Esophagus muscularis mucosa (tissue), 4 donors: ENCODE measurements at places on chromosomes 16 and 17. TPM values are rescaled to one million over a fixed set of nuclear protein-coding genes. Genes with fewer than 3 reads are reported as not detected.

- H3K4me3 ChIP-seq: no peak overlapping the region
- H3K36me3 ChIP-seq: no peaks in the 10 kb centered on the region
- no peak for DNase-seq
- H3K27ac ChIP-seq: no peak overlapping the region
- peaks cover 5% of the 10 kb centered on the region for H3K4me1 ChIP-seq
Measured at GRCh38 chr16:87276091-87276701, 41.0 kb downstream of the C16orf95 start.

- peak overlapping the region; percentile 62 for H3K4me3 ChIP-seq
- H3K4me1 ChIP-seq: peaks cover 55% of the 10 kb centered on the region
- no peaks in the 10 kb centered on the region for H3K27me3 ChIP-seq
- no peaks in the 10 kb centered on the region for H3K36me3 ChIP-seq
- peak overlapping the region; percentile 82 for H3K27ac ChIP-seq
Measured at GRCh38 chr17:15649861-15650421, 30.4 kb upstream of the FBXW10B start.

GRCh38 chr16:88922114-88922825, 54.7 kb downstream of the CBFA2T3 start:
- H3K27ac ChIP-seq: peak overlapping the region; percentile 53
- peaks cover 78% of the 10 kb centered on the region for H3K27me3 ChIP-seq
- DNase-seq: peak; percentile 93
- H3K4me1 ChIP-seq: peaks cover 58% of the 10 kb centered on the region
- H3K36me3 ChIP-seq: no peaks in the 10 kb centered on the region

DNA sequence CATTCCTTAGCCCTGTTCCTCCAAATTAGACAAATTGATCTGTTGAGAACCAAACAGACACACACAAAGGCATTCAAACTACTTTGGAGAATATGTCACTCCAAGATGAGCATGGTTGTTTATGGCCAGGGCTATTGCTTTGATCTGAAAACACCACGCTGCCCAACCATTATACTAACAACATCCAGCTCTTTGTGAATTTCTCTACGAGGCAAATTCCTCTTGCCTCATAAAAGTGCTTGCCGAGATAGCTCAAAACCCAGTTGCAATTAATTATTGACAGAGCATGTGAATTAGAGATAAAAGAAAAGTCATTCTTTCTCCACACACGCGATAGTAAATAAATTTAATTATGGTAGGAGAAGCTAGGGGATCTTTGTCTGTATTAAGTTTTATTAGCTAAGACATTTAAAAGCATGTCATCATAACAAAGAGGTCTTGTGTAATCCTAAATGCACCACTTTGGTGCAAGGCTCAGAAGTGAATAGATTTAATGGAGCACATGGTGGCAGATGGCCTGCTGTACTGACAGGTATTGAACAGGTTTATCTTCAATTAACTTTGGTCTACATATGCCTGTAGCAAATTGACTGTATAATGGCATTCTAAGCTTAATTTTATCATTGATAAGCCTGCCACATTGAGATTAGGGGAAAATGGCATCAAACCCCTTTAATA, 441.8 kb downstream of the HS3ST4 start:
- H3K36me3 ChIP-seq: no peaks in the 10 kb centered on the region
- H3K27me3 ChIP-seq: no peaks in the 10 kb centered on the region
- H3K4me1 ChIP-seq: no peaks in the 10 kb centered on the region
- H3K27ac ChIP-seq: no peak overlapping the region
- H3K4me3 ChIP-seq: no peak overlapping the region

DNA sequence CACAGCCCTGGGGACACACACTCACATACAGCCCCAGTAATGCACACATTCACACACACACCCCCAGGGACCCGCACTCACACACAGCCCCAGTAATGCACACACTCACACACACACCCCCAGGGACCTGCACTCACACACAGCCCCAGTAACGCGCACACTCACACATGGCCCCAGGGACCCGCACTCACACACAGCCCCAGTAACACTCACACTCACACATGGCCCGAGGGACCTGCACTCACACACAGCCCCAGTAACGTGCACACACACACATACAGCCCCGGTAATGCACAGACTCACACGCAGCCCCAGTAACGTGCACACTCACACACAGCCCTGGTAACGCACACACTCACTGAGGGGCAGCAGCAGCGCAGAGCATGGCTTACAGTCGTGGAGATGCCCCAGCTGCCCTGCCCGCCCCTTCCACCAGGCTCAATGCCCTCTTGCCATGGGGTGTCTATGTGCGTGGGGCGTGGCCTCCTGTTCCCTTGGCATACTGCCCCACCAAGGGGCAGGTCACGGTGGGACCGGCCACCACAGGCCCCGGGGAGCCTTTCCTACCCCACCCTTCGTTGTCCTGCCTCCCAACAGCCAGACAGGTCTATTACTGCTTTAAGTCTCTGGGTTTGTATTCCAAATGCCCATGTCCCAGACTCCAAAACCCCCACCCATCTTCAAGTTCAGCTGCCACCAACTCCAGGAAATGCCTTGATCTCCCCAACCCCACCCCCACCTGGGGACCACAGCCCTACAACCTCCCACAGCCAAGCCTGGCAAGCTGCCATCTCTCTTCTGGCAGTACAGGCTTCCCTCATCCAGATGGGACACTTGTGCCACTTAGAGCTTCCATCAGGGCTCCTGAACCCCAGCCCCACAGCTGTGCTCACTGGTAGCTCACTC, 2.7 kb downstream of the CCDC102A start:
- DNase-seq: no peak
- peak overlapping the region; percentile 95 for H3K27ac ChIP-seq
- H3K27me3 ChIP-seq: no peaks in the 10 kb centered on the region
- H3K36me3 ChIP-seq: no peaks in the 10 kb centered on the region
- H3K4me1 ChIP-seq: peaks cover 75% of the 10 kb centered on the region
- H3K4me3 ChIP-seq: peak overlapping the region; percentile 33

GRCh38 chr17:42518755-42519545, 17.1 kb upstream of the NAGLU start:
- H3K27me3 ChIP-seq: no peaks in the 10 kb centered on the region
- H3K36me3 ChIP-seq: peaks cover 15% of the 10 kb centered on the region
- DNase-seq: no peak
- H3K27ac ChIP-seq: peak overlapping the region; percentile 98

DNA sequence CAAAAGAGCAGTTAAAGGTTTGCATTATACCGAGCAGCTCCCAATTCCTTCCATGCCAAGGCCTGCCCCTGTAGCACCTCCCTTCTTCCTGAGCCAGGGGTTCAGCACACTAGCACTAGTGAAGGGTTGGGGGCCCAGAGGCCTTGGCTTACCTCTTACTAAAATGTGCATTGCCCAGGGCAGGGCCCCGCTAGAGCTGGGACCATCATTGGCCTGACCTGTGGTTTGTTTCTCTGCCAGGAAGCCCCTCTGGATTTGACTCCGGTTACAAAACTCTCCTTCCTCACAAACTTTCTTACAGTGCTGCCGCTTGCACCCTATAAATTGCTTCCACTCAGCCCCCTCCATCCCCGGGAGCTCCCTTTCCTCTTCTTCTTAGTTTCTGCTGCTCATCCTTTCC, 33.8 kb downstream of the MPRIP start:
- no peak overlapping the region for H3K4me3 ChIP-seq
- H3K27me3 ChIP-seq: no peaks in the 10 kb centered on the region
- DNase-seq: no peak

DNA sequence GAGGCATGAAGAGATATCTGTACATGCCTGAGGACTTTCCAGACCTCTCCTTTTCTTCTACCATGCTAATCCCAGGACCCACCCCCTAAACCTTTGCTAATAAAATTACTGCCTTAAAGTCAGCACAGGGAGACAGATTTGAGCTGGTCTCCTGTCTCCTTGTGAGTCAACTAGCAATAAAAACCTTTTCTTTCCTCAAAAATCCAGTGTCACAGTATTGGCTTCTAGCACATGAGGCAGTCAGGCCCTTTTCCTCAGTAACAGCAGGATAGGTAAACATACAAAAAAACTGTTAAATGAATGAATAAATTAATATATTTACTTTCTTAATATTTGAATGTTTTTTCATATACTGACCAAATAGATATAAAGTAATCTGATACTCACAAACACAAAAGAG, 41.3 kb downstream of the ABCA10 start:
- no peaks in the 10 kb centered on the region for H3K4me1 ChIP-seq
- no peak overlapping the region for H3K27ac ChIP-seq
- no peak for DNase-seq
- H3K36me3 ChIP-seq: peaks cover 15% of the 10 kb centered on the region
- no peak overlapping the region for H3K4me3 ChIP-seq
- H3K27me3 ChIP-seq: no peaks in the 10 kb centered on the region

DNA sequence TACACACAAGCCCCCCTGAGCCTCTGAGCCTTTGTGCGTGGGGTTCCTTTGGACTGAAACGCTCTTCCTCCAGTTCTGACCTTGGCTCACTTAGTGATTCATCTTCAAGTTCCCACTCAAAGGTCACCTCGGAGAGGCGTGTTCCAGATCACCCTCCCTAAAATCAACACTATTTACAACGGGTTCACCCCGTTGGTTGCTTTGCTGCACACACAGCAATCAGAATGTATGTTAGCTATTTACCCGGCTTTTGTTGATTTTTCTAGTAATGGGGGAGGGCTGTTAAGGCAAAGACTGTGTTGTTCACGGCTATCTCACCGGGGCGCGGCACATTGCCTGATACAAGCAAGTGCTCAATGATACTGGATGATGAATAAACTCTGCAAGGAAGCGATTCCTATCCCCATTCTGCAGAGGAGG, 977 bp downstream of the NAGPA start:
- H3K27ac ChIP-seq: no peak overlapping the region
- no peaks in the 10 kb centered on the region for H3K27me3 ChIP-seq
- peaks cover 26% of the 10 kb centered on the region for H3K4me1 ChIP-seq
- peaks cover 7% of the 10 kb centered on the region for H3K36me3 ChIP-seq

- DNase-seq: no peak
- H3K27me3 ChIP-seq: no peaks in the 10 kb centered on the region
- peaks cover 10% of the 10 kb centered on the region for H3K36me3 ChIP-seq
- H3K4me1 ChIP-seq: peaks cover 26% of the 10 kb centered on the region
Measured at GRCh38 chr16:88662222-88662842, 559 bp downstream of the MVD start.

- peak overlapping the region; percentile 23 for H3K27ac ChIP-seq
- H3K27me3 ChIP-seq: no peaks in the 10 kb centered on the region
- DNase-seq: no peak
- peaks cover 47% of the 10 kb centered on the region for H3K4me1 ChIP-seq
- H3K36me3 ChIP-seq: no peaks in the 10 kb centered on the region
- no peak overlapping the region for H3K4me3 ChIP-seq
Measured at GRCh38 chr17:82884341-82884969, 44.6 kb upstream of the ZNF750 start.

GRCh38 chr17:50196036-50196435, 5.4 kb downstream of the COL1A1 start:
- peaks cover 3% of the 10 kb centered on the region for H3K27me3 ChIP-seq
- H3K27ac ChIP-seq: peak overlapping the region; percentile 55
- DNase-seq: no peak

GRCh38 chr17:30600830-30601494, 123.8 kb downstream of the GOSR1 start:
- peak overlapping the region; percentile 95 for H3K27ac ChIP-seq
- DNase-seq: no peak
- H3K4me3 ChIP-seq: peak overlapping the region; percentile 81
- H3K36me3 ChIP-seq: no peaks in the 10 kb centered on the region
- no peaks in the 10 kb centered on the region for H3K27me3 ChIP-seq
- peaks cover 27% of the 10 kb centered on the region for H3K4me1 ChIP-seq

DNA sequence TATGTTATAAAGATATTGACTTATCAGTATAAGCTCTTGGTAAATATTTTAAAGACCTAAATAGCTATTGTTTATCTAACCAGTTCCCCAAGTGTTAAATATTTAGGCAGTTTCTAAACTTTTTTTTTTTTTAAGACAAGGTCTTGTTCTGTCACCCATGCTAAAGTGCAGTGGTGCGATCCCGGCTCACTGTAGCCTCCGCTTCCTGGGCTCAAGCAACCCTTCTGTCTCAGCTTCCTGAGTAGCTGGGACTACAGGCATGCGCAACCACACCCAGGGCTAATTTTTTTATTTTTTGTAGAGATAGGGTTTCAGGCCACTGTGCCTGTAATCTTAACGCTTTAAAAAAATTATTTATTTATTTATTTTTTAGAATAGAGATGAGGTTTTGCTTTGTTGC, 43.5 kb downstream of the SNX29 start:
- no peaks in the 10 kb centered on the region for H3K36me3 ChIP-seq
- no peak overlapping the region for H3K4me3 ChIP-seq
- H3K27ac ChIP-seq: no peak overlapping the region

DNA sequence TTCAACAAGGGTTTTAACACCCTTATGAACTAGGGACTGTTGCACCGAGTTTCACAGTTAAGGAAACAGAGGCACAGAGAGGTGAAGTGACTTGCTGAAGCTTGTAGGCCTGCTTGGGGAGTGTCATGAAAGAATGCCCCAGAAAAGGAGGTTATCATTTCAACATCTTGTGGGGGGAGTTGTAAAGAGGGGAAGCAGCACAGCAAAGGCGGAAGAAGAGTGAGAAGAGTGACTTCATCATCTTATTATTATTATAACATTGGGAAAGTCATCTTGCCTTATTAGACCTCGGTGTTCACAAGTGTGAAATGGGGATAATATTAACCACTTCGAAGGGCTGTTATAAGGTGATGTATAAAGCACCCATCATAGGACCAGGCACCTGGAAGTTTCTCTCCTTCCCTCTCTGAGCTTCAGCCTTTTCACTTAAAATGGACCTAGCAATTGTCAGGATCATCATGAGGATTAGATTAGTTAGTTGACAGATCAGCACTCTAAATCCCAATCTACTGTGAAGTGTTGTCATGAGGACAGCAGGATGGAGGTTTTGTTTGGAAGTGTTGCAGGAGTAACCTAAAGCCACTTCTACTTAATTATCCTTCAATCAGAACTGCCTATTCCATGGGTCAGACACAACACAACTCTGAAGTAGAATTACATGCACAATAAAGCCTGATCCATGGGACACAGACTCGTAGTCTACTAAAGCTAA, 2.3 kb downstream of the CCL4 start:
- H3K27ac ChIP-seq: no peak overlapping the region
- H3K4me3 ChIP-seq: no peak overlapping the region
- no peak for DNase-seq
- H3K27me3 ChIP-seq: peaks cover 4% of the 10 kb centered on the region
- H3K4me1 ChIP-seq: no peaks in the 10 kb centered on the region

GRCh38 chr16:21618281-21618680, 18.9 kb downstream of the METTL9 start:
- H3K27me3 ChIP-seq: no peaks in the 10 kb centered on the region
- H3K36me3 ChIP-seq: peaks cover 26% of the 10 kb centered on the region
- DNase-seq: no peak
- no peak overlapping the region for H3K4me3 ChIP-seq
- H3K27ac ChIP-seq: no peak overlapping the region

ARHGAP23 gene
- 150 TPM for total RNA-seq

GPR179 gene
- not detected for total RNA-seq

RND2 gene
- 2.9 TPM for total RNA-seq

ITGA2B gene
- total RNA-seq: 1.4 TPM

IQCK gene
- 7.5 TPM for total RNA-seq

CCL1 gene
- not detected for total RNA-seq

C17orf78 gene
- not detected for total RNA-seq

SLC52A1 gene
- not detected for total RNA-seq

DNAH9 gene
- under 0.01 TPM for total RNA-seq

FAM20A gene
- 21.2 TPM for total RNA-seq

KRTAP2-2 gene
- not detected for total RNA-seq

RAB34 gene
- total RNA-seq: 210 TPM

FBXO39 gene
- total RNA-seq: 0.83 TPM
